Activated CD4-positive, alpha-beta T cell treated with anti-CD3 and anti-CD28 coated beads for 36 hours (primary cell): ENCODE measurements at places on chromosomes 16 and 17. TPM values are rescaled to one million over a fixed set of nuclear protein-coding genes. Genes with fewer than 3 reads are reported as not detected.

DNA sequence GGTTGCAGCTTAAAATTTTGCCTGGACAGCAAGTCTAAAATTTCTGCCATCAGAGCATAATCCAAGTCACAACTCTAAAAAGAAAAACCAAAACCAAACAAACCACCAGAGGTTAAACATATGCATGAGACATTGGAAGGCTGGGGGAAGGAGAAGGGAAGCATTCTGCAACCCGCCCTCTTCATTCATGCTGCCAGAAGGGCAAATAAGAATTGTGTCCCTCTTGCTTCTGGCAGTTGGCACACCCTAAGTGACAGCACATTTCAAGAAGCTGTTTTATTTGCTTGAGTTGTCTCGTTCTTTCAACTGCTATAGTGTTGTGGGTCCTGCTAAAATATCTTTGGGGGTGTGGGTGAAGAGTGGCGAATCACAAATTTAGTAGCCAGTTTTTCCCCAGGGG is 99.6 kb downstream of the SKAP1 start:
- no peak for DNase-seq

DNA sequence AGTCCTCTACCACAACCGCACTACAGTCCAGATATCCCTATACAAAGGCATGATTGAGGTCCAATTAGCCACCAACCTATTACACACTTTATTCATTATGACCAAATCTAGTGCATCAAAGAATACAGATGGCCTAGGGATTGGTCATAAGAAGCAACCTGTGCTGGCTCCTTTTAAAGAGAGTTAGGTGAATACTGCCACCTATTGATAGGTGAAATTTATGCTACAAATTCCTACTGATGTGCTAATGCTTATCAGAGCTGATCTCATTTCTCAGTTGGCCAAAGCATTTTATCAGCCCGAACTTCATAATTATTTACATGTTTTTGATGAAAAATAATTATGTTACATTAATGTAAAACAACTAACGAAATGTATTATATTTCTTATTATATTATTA is 166.3 kb downstream of the ANKFN1 start:
- no peak for DNase-seq

The ABCC12 gene
- not detected for total RNA-seq

- DNase-seq: peak; percentile 86
These were observed 10.1 kb downstream of the P3H4 start for GRCh38 chr17:41801374-41802271.

GRCh38 chr17:8643855-8644506 is 13.5 kb upstream of the MYH10 start:
- no peak for DNase-seq

The ADAD2 gene
- total RNA-seq: 0.16 TPM

GRCh38 chr17:39196241-39196807 is 1.1 kb downstream of the CACNB1 start:
- DNase-seq: no peak

DNA sequence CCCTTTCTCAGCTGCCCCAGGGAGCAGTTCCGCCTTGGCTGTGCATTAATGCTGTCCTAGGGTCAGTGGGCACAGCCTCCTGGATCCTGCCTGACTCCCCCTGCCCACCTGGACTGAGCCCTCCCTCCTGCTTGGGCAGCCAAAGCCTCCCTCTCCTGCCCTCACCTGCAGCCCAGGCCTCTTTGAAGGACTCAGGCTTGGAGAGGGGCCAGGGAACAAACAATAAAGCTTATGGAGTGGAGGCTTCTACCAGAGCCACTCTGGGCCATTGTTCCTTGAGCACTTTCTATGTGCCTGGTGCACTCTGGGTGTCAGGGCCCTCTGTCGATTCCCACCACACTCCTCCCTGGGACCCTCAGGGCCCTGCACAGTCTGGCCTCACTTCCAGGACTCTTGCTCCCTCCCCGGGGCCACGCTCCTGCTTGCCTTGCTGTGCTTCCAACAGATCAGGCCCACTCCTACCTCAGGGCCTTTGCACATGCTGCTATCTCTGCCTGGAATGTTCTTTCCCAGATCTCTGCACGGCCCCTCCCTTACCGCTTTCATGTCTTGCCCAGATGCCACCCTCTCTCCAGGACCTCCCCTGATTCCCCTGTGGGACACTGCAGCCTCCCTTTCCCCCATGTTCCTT is 5.0 kb downstream of the KCNJ12 start:
- DNase-seq: no peak

The AOC3 gene
- 1.2 TPM for total RNA-seq

DNA sequence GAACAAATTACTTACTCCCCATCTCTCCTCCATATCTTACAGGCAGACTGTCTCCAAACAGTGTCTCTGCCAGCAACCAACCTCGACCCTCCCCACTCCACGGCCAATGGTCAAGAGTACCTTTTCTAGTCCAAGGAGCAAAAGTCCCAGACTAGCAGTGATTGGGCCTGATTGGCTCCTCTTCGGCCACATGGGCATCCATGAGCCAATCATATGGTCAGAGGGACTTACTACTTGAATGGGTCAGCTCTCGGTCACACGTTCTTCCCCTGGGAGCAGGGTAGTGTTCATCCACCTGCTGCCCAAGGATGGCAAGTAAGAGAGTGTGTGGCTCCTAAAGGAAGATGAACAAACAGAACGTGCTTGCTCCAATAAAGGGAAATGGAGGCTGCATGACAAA is 84.6 kb downstream of the C16orf78 start:
- no peak for DNase-seq

GRCh38 chr16:60811051-60811608 is 1225.1 kb downstream of the CDH8 start:
- no peak for DNase-seq

DNA sequence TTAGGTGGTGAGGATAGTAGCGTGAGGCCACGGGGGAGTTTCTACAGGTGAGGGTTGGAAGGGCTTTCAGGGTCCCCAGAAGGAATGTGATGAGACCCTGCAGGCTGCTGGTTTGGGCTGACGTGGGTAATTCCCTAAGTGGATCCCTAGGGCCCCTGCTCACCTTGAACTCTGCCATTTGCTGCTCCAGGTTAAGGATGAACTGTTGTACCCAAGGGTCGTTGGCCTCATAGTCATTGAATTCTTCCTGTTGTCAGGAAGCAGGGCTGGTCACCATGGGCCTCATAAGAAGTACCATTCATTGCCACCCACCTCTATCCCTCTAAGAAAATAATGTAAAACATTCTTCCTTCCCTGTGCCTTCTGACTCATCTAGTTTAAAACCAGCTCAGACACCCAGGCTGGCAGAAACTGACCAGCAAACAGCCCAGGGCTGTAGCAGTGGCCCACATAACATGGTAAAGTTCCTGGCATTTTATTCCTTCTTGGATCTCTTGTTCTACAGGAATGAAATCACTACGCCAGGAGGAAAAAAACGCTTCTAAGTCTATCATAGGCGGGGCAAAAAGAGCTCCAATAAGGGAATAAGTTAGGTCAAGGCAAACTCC is 27.6 kb downstream of the FCSK start:
- no peak for DNase-seq

GRCh38 chr17:79072544-79072943 is 2.1 kb upstream of the ENGASE start:
- no peak for DNase-seq

GRCh38 chr16:88039591-88039990 is 88.4 kb downstream of the BANP start:
- no peak for DNase-seq

GRCh38 chr17:19359856-19360255 is 2.7 kb downstream of the B9D1 start:
- no peak for DNase-seq

The TCF25 gene
- 122 TPM for total RNA-seq

DNA sequence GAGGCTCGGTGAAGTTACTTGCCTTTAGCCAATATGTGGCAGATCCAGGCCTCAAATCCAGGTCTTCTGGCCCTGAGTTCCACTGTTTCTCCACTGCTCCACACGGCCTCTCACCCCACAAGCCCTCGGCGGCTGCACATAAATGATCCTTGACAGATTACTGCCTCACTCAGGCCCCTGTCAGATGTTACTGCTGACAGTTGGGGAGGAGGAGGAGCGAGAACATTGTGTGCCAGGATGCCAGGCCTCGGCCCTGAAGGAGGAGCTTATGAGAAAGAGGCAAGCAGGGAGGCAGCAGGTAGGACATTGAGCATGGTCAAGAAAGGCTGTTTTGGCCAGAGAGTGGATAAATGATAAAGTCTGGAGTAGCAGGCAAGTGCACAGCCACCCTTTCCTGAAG is 88.6 kb downstream of the RAB11FIP4 start:
- no peak for DNase-seq

DNA sequence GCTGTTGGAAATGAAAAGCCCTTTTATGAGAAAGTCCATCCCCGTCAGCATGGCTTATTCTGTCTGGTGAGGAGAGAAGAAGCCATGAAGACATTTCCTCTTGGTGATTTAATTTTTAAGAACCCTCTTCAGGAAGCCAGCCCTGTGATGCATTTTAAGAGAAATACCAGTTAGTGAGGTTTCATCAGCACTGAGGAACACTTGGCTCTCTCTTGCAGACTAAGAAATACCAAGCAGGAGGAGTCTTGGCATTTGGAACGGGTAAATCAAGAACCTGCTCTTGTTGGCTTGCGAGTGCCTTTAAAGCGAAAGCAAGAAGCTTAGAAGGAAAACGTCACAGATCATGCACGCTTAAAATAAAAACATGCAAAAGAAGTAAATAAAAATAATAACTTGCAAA is 17.5 kb downstream of the RAB11FIP3 start:
- no peak for DNase-seq

GRCh38 chr17:49715216-49715615 is 7.5 kb upstream of the SLC35B1 start:
- peak; percentile 57 for DNase-seq

DNA sequence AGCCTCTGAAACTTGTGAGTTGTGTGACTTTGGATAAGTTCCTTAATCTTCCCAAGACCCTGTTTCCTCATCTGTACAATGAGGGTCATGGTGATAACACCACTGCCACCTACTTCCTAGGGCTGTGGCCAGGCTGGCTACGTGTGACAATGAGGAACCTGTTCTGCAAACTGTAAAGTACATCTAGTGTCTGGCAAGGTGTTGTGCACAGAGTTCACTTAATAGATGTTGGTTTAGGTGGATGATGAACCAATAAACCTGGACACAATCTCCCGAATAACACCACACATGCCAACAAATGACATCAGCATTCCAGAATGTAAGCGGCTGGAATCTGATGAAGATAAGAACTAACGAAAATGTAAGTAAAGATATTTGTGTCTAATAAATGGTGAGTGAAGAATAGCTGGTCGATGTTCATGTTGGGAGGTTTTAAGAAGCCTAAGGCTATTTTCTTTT is 82.3 kb downstream of the MARCHF10 start:
- DNase-seq: no peak

The HOXB3 gene
- total RNA-seq: 1.2 TPM

GRCh38 chr16:74729783-74730683 is 29.4 kb upstream of the MLKL start:
- no peak for DNase-seq

- no peak for DNase-seq
These were observed 3.4 kb downstream of the MKS1 start for GRCh38 chr17:58215685-58216084.
